HS-5 (cell line): ENCODE measurements at places on chromosomes 7 and 10.

GRCh38 chr7:99579956-99580777 lies 17.9 kb upstream of the TMEM225B start:
- DNase-seq = no peak

DNA sequence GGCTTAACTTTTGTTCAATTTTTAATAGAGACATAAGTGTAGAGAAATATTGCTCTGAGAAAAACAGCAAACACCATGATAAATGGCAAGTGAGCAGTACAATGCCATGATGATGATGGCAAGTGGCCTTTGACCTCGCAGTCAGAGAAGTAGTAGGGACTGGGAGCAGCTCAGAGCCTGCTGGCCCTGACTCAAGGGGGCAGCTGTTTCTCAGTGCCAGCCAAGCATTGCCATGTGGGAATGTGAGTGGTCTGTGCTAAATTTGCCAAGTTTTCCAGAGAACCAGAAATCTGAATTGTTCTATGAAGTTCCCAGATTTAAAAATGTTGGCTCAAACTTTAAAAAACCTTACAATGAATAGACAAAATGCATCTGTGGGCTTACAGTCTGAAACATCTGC lies 187.9 kb downstream of the BICC1 start:
- DNase-seq = no peak

- DNase-seq = no peak
Observed at GRCh38 chr7:143494622-143495021, 16.9 kb downstream of the TAS2R41 start.

GRCh38 chr7:46493196-46493595 lies 572.1 kb upstream of the IGFBP3 start:
- DNase-seq = no peak

- DNase-seq = peak; percentile 35
Observed at GRCh38 chr7:24665564-24666294, 91.5 kb downstream of the GSDME start.
